ENCODE measurements at places on chromosomes 3 and 15. TPM values are rescaled to one million over a fixed set of nuclear protein-coding genes. Genes with fewer than 3 reads are reported as not detected.

- no peak for DNase-seq
Observed at GRCh38 chr15:99731336-99732123, 1.7 kb downstream of the LYSMD4 start.

GRCh38 chr3:148790370-148790769 is 37.2 kb upstream of the CPB1 start:
- DNase-seq, result no peak

- DNase-seq, result no peak
Observed at GRCh38 chr3:185766329-185767001, 58.4 kb downstream of the IGF2BP2 start.

DNA sequence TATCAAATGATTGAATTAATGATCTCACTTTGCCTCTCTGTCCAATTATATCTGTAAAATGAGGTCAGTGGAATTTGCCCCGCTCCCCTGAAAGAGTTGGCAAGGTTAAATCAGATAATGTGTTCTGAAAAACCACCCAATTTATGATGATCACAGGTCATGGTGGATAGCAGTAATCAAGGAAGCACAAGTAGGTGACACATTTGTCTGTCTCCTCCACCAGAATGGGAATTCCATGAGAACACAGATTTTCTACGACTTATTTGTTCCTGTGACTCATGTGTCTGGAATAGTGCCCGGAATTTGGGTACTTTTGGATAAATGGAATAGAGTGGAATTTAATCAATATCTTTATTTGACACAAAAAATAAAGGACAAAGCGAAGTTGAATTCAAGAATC is 220.9 kb upstream of the SUCLG2 start:
- peak; percentile 50 for DNase-seq

DNA sequence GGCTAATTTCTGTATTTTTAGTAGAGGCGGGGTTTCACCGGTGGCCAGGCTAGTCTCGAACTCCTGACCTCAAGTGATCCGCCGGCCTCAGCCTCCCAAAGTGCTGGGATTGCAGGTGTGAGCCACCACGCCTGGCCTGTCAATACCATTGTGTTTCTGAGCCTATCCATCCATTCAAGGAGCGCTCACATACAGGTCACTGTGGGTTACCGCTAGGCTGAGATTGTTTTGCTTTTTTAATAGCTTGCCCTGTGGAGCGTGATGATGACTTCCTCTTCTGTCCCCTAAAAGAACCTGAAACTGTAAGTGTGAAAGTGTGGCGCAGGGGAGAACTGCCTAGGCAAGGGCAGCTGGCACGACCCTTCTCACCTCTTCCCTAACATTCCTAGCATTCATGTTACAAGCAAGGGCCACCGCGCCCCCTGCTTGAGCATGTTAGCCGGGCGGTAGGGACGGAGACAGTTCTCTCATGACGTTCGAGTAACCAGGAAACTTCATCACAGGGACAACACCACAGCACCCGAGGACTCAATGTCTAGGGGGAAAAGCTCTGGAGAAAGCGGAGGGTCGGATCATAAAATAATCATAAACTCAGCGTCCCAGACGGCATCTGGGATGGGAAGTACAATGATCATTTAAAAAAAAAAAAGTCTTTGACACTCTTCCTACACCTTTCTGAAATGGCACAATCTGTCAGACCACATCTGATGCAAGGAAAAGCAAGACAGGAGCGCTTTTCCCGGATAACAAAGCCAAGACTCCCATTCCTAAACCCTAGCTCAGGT is 790 bp downstream of the LAMP3 start:
- no peak for DNase-seq

GRCh38 chr15:70752193-70752635 is 11.1 kb downstream of the UACA start:
- no peak for DNase-seq

- DNase-seq, result no peak
Observed at GRCh38 chr3:114350271-114350670, 56.4 kb downstream of the TIGIT start.

DNA sequence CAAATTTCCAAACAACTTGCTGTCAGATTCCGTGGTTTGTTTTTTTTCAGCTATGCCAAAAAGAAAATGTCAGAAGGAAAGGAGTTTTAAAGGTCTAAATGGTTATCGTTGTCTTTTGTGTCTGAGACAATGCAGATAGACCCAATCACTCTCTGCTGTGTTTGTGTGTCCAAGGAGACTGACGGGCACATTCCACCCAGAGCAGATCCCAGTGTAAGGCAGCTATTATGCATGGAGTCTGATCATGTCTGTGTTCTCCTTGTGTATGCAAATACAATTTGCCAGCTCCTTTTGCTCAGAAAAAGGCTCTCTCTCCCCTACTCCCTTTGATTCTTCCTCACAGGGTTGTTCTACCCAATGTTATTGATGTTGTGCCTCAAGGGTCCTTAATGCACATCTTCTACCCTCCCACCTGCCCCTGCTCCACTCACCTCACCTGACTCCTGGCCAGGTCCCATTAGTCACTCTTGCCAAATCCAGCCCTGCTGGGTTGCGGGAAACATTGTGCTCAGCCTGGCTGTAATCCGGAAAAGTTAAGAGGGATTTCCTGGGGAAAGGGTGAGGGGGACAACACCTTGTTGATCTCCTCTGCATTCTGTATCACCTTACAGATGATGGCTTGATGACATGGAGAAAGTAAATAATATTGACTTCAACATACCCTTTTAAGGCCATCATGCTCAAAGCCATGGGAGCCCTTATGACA is 61.0 kb downstream of the OTOL1 start:
- no peak for DNase-seq

GRCh38 chr3:82053236-82053635 is 291.8 kb upstream of the GBE1 start:
- no peak for DNase-seq

DNA sequence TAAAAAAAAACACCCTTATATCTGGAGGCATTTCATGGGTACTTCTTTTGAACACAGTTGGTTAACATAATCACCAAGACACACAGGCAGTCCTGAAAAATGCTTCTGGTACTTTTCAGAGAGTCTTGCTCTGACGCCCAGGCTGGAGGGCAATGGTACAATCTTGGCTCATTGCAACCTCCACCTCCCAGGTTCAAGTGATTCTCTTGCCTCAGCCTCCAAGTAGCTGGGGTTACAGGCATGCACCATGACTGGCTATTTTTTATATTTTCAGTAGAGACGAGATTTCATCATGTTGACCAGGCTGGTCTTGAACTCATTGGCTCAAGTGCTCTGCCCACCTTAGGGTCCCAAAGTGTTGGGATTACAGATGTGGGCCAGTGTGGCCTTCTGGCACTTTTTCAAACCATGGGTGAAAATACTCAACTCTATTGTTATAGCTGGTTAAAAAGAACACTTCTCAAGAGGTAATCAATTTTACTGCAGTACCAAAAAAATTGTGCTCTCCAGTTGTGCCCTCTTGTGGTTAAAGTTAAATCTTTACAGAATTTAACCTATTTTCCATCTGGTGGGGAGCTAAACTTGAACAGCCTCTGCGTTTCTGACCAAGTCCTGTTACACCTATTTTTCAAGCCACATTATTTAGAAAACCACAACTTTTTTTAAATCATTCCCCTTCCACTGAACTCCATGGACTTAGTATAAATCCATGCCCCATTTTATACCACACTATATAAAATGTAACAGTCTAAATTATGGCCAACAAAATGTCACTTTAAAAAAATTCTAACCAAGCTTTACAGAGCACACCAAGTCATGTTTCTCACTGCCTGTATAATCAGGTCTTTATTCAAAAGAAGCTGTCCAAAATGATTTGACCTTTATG is 1.2 kb upstream of the SNAPC5 start:
- DNase-seq, result peak; percentile 15

- no peak for DNase-seq
Observed at GRCh38 chr15:58880320-58880719, 53.2 kb downstream of the SLTM start.

ANKUB1 gene
- not detected for total RNA-seq

All from HepG2 (cell line).